Activated T-helper 1 cell treated with anti-CD3 and anti-CD28 coated beads, Interleukin-12 subunit alpha, Interleukin-12 subunit beta, Interleukin-2, Interleukin-4 antibody, amounts not matched to agents 30 ng/mL and 10 ng/mL and 1 ng/mL, durations not matched to agents 14 hours and 24 hours and 36 hours (primary cell): ENCODE measurements at places on chromosomes 5 and 9.

- no peak for DNase-seq
These were observed 60.5 kb downstream of the ZFAND5 start for GRCh38 chr9:72304538-72304937.

- no peak for DNase-seq
These were observed 6.0 kb upstream of the ZNF354C start for GRCh38 chr5:179054036-179054785.

DNA sequence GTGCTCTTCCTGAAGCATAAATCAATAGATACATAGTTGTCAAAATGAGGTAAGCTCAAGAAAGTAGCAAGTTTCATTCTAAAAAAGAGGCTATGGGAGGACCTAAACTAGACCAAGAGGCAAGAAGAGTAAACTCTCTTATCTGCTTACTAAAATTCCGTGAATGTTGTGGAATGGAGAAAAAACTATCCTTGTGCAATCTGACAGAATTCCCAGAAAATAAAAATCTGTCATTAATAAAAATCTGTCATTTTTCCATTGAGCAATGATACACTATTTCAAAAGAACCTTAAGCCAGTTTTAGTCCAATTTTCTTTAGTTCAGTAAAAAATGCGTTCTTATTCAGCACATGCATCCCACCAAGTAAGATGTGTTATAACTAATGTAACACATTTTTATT, 15.9 kb upstream of the FANCC start:
- DNase-seq = no peak

GRCh38 chr5:10627160-10627701, 63.4 kb downstream of the ANKRD33B start:
- DNase-seq = no peak

GRCh38 chr9:135357863-135358551, 121.6 kb upstream of the PPP1R26 start:
- no peak for DNase-seq

DNA sequence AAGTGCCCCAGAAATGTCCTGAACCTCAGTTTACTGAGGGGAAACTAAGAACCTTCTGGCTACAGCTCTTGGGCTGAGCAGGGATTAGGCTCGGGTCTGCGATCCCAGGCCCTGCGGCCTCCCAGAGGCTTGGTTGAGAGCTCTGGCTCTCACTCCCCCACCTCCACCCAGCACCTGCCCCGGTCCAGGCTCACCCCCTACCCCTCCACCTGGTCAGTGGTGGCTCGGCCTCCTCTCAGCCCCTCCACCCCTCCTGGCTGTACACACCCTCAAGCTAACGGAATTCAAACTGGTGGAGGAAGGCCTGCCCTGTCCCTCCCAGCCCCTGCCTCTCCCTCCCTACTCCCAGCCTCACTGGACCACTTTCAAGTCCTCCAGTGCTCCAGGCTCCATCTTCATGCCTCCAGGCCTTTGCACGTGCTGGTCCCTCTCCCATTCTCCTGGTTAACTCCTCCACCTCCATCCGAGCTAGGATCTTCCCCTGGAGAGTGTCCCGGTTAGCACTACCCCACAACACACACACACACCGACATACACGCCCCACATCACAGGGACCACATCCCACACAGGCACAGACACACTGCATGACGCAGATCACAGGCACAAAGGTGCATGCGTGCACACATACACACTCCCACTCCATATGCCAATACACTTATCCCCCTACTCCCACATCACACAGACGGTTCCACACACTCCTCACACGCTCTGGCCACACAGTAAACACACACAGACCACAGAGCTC, 130.9 kb downstream of the C9orf50 start:
- DNase-seq = peak; percentile 48

DNA sequence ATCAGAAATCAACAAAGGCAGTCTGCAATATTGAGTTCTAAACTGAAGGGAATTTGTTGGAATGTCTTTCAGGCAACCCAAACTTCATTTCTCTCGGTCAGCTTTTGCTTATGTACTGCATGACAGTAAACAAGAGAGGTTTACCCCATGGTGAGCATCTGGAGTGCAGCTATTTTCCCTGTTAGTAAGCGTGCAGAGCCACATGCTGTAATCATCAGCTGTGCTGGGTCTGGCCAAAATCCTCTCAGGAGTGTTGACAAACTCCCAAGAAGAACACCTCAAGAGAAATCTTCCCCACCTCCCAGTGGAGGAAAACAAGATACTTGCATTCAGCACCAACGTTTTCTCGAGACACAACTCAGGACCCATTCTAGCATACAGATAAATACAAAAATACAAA, 83.6 kb upstream of the ADAMTSL1 start:
- DNase-seq = no peak

- no peak for DNase-seq
These were observed 32.1 kb downstream of the KCTD16 start for GRCh38 chr5:144202726-144203125.

DNA sequence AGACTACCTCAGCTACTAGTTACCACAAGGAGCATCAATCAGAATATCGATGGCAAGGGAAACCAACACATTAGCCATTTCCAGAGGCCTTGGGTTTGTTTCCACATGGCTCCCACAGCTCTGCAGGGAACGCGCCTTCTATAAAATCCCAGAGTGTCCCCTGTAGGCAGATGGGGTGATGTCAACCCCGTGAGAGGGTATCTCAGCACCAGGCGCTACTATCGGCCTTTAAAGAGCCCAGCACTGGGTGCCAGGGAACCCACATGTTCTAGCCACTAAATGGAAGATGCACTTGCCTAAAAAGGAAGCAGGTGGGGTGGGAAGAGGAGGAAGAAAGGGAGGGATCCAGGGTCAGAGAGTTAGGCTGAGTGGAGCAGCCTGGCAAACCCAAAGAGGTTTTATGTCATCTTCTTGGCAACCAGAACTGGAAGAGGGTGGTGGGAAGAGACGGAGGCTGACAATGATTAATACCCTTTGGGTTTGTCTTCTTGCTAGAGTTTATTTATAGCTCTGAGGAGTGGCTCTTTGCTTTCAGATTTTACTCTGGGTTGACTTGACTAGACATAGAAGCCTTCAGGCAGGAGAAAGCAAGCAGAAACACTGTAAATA, 19.9 kb downstream of the MACROH2A1 start:
- no peak for DNase-seq

DNA sequence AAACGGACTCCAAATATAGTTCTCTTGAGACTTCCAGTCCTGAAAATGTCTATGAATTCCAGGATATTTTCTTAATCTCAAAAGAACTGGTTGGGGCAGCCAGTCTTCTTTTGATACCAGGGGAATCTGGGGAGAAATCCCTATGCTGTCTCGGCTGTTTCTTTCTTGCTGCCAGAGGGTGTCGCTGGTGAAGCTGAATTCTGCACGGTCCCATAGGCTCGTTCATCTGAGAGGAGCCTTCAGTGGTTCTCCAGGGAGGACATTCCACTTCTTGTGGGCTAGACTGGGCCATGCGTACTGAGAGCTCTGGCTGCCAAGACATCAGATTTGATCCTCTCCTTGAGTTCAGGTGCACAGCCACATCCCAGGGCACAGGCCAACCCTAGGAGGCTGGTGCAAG, 155.0 kb upstream of the CLINT1 start:
- no peak for DNase-seq

DNA sequence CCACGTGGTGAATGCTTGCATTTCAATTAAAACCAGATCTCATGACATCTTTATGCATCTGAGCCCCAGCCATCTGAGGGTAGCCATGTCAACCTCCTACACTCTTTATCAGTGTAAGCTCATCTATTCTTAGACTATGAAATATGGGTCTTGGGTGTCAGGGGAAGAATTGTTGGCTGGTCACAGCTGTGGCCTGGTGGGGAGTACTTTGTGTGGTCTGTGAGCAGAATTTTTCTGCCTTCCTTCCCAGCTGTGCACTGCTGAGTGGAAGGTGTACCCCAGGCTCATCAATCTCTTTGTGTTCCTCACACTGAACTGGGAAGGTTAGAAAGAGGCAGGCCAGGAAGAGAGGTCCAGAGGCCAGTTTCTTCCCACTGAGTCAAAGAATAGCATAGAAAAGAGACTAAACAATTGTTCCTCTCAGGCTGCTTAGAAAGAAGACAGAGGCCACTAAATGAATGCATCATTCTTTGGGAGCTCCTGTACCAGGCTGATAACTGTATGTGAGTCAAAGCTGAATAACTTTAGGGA, 202.7 kb upstream of the RGMB start:
- no peak for DNase-seq
